Fibroblast of gingiva (primary cell): ENCODE measurements at places on chromosomes 7 and 10.

DNA sequence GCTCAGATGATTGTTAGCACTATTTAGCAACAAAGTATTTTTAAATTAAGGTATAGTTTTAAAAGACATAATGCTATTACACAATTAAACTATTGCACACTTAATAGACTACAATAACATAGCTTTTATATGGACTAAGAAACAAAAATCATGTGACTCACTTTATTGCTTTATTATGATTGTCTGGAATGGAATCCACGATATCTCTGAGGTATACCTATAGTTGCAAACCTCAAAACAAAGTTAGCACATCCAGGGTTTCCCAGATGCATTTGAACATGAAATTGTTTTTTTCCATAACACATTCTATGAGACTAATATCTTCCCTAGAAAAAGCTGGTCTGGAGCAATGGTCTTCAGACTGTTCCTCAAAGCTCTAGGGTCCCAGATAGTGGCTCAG, 18.3 kb upstream of the RPEL1 start:
- no peak for DNase-seq

GRCh38 chr7:116433246-116433645, 66.3 kb upstream of the CAV2 start:
- peak; percentile 74 for DNase-seq

GRCh38 chr10:113133497-113134115, 183.6 kb downstream of the TCF7L2 start:
- peak; percentile 55 for DNase-seq

DNA sequence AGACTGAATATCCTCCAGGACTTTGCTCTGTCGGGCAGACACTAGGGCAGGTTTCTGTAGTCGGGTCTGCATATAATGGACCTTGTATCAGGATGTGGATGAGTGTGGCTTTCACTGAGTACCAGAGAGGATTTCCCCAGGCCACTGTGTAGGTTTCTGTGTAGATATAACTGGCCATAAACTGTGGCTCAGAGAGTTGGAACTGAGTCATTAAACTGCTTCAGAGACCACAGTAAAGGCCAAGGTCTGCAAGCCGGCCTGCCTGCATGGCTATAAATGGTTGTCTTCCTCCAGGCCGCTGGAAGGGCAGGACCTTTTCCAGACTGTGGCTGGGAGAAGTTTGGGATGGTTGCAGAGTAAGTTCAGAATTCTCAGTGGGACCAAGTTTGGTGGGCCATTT, 16.9 kb downstream of the ZNF92 start:
- no peak for DNase-seq

- no peak for DNase-seq
These were observed 423.2 kb downstream of the PTPRN2 start for GRCh38 chr7:158164101-158165095.

DNA sequence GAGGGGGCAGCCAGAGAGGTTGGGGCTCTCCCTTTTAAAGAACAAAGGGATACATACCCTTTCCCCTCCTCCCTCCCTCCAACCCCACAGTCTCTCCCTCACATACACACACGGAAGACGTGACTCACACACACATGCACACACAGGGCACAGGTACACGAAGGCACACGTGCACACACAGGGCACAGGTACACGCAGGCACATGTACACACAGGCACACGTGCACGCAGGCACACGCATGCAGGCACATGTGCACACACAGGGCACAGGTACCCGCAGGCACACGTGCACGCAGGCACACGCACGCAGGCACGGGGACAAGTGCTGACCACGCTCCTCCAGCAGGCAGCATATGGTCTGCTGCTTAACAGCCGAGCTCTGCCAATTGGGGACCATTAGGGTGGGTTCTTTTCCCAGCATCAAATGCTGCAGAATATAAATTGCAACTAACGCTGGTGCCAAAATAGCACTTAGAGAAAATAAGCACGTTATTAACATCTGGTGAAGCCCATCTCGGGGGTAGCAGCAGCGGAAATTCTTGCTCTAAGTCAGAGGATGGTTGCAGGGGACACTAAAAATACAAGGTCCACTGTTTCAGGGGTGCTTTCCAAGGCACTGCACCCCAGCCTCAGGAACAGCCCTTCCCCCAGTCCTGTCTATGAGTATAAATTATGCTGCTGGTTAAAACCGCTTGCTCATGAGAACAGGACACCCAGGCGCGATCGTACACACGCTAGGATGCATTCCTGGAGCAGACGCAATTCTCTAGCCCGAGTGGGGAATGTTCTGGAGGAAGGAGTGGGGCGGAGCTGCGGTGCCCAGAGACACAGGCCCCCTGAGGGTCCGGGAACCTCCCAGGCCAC, 55.2 kb upstream of the TNRC18 start:
- peak; percentile 78 for DNase-seq

- no peak for DNase-seq
These were observed 37.1 kb downstream of the PRKCQ start for GRCh38 chr10:6542999-6543430.

DNA sequence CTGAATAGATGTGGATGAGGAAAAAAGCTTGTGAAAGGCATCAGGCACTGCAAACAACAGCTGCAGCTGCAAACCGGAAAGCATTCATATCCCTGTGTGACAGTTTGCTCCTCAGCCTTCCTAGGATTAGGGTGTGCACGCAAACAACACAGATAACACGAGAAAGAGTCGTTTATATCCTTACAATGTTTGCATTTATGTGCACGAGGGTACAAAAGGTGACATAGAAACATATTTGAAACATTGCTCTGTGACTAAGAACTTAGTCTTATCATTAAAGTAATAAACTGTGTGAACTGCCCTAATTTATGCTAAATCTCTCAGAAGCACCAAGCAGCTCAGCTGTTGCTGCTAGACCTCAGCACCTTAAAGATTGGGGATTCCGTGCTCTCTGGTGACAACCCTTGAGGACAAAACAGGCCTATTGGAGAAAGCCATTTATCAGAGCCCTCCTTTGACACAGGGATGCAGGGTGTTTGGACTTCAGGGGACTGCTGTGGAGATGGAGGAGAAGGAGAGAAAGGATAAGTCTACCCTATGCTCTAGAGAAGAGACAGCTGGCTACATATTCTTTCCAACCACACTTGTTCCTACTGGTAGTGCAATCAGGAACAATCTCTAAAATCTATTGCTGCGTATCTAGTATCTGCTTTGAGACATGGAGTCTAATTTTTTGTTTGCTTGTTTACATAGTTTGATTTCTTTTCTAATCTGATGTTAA, 176.2 kb downstream of the GNAT3 start:
- no peak for DNase-seq

DNA sequence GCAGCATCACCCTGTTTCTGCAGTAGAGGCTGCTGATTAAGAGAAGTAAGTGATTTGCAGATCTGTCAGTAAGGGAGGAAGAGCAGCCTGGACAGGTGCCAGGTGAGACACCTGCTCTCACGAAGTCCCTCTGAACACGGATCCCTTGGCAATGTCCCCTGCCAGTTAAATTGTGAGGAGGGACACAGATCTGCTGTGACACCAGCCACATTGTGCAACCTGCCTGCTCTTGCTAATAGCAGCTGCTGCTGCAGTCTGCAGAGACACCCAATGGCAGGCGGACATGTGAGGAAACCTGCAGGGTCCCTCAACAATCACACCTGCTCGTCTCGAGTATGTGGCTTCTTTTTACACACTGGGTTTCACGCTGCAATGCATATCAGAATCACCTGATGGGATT, 31.9 kb downstream of the ANXA11 start:
- DNase-seq: no peak

GRCh38 chr7:130927062-130927461, 193.1 kb upstream of the KLF14 start:
- no peak for DNase-seq

GRCh38 chr7:94655848-94656657, at the start of gene SGCE:
TSS of gene SGCE (minus strand) at chr7:94656133. CDS start at chr7:94656098, 35 bp downstream.
- peak; percentile 78 for DNase-seq

DNA sequence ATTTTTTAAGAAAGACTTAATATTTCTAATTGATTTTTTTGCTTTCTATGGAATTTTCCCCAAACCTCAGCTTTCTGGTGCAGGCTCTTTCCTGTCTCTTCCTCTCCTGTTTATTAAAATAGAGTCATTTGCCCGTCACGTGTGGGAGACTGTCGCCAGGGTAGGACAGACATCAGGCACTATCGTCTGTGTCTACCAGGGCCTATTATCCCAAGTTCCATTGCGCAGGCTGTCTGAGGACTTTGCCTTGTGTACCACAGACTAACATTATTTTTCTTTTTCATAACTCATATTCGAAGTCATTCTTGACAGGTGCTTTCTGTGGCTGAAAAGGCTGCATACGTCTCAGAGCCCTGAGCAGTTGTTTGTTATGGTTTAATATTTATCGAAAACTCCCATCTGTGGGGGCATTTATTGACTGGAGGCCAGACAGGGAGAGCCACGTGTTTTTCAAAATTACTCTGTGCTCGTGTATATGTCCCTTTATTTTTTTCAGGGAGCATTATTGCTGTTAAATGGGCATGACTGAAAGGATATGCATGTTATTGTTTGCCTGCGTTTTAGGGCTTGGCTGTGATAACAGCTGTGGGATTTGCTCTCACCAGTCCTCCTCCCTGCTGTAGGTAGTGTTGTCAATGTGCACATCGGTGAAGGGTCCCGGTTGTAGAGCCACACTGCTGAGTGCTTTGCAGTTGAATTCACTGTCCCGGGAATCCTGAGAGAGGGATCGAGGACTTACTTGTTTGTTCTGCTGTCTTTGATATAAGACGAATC, 89.8 kb downstream of the CAMK1D start:
- no peak for DNase-seq

GRCh38 chr10:131641231-131641630, 259.6 kb upstream of the PPP2R2D start:
- no peak for DNase-seq

GRCh38 chr10:3524086-3524960, 260.7 kb downstream of the KLF6 start:
- DNase-seq: peak; percentile 77
